ENCODE measurements at places on chromosomes 13 and 19. TPM values are rescaled to one million over a fixed set of nuclear protein-coding genes. Genes with fewer than 3 reads are reported as not detected.

- DNase-seq = no peak
- no peaks in the 10 kb centered on the region for H3K27me3 ChIP-seq
- no peaks in the 10 kb centered on the region for H3K36me3 ChIP-seq
- no peak overlapping the region for H3K4me3 ChIP-seq
Observed at GRCh38 chr13:88823114-88823513, 1151.9 kb downstream of the SLITRK5 start.

GRCh38 chr13:94859278-94859691, 146.9 kb upstream of the SOX21 start:
- H3K36me3 ChIP-seq = no peaks in the 10 kb centered on the region
- no peak for DNase-seq
- H3K4me3 ChIP-seq = no peak overlapping the region
- peak overlapping the region; percentile 18 for H3K27ac ChIP-seq
- H3K4me1 ChIP-seq = peaks cover 2% of the 10 kb centered on the region
- H3K27me3 ChIP-seq = peaks cover 35% of the 10 kb centered on the region

- H3K27me3 ChIP-seq = peaks cover 54% of the 10 kb centered on the region
- no peaks in the 10 kb centered on the region for H3K36me3 ChIP-seq
- no peak overlapping the region for H3K27ac ChIP-seq
- peak; percentile 10 for DNase-seq
Observed at GRCh38 chr19:31706691-31707620, 357.7 kb upstream of the TSHZ3 start.

GRCh38 chr19:18898081-18898606, 2.2 kb upstream of the CERS1 start:
- no peak overlapping the region for H3K27ac ChIP-seq
- H3K4me3 ChIP-seq = peak overlapping the region; percentile 89
- DNase-seq = no peak
- no peaks in the 10 kb centered on the region for H3K36me3 ChIP-seq
- peaks cover 6% of the 10 kb centered on the region for H3K27me3 ChIP-seq

DNA sequence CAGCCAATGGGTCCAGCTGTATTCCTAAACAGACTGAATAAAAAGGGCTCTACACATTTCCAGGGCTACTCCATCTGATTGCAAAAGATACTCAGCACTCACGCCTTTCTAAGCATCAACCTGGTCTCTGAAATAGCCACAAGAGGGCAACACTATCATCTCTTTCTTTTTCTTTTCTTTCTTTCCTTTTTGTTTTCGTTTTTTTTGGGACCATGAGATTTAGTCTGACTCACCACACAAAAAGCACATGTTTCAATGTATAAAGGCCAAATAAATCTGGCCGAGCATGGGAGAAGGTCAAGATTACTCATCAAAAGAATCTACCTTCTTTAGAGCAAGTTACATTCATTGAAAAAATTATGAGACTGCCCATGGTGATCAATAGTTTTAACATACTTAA, 805.6 kb upstream of the ARGLU1 start:
- H3K27ac ChIP-seq = no peak overlapping the region
- H3K27me3 ChIP-seq = peaks cover 8% of the 10 kb centered on the region
- H3K36me3 ChIP-seq = no peaks in the 10 kb centered on the region
- no peak for DNase-seq
- peaks cover 20% of the 10 kb centered on the region for H3K4me1 ChIP-seq
- no peak overlapping the region for H3K4me3 ChIP-seq

DNA sequence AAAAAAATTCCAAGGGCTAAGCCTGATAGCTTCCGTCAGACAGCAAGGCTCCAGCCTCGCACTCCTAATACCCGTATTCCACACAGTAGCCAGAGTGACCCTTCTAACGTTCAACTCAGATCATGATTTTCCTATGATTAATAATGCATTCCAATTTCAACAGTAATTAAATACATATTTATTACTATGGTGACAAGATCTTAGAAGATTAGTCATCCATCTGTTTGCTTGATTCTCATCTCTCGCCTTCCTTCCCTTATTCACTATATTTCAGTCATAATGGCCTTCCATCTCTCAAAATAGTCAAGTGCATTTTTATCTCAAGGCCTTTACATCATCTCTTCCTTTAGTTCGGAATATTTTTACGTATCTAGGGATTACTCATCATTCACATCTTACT, 621.2 kb upstream of the SPRY2 start:
- no peak overlapping the region for H3K4me3 ChIP-seq
- no peaks in the 10 kb centered on the region for H3K27me3 ChIP-seq
- H3K27ac ChIP-seq = no peak overlapping the region
- H3K4me1 ChIP-seq = no peaks in the 10 kb centered on the region
- DNase-seq = no peak

- H3K4me1 ChIP-seq = no peaks in the 10 kb centered on the region
- H3K4me3 ChIP-seq = no peak overlapping the region
- no peak for DNase-seq
- no peak overlapping the region for H3K27ac ChIP-seq
Observed at GRCh38 chr13:26386026-26386425, 132.1 kb downstream of the CDK8 start.

- H3K4me1 ChIP-seq = no peaks in the 10 kb centered on the region
- no peak for DNase-seq
- peaks cover 81% of the 10 kb centered on the region for H3K27me3 ChIP-seq
- H3K36me3 ChIP-seq = no peaks in the 10 kb centered on the region
Observed at GRCh38 chr19:16325161-16325527, 518 bp downstream of the KLF2 start.

FGF22 gene
- not detected for total RNA-seq

FPR3 gene
- total RNA-seq = not detected

JAK3 gene
- total RNA-seq = 1.4 TPM

TGFBR3L gene
- total RNA-seq = 1.1 TPM

WDR87 gene
- not detected for total RNA-seq

ETV2 gene
- 1.1 TPM for total RNA-seq

ICAM3 gene
- total RNA-seq = 5.8 TPM
